Progenitor cell of endocrine pancreas (in vitro differentiated cells): ENCODE measurements at places on chromosomes 1 and 21.

DNA sequence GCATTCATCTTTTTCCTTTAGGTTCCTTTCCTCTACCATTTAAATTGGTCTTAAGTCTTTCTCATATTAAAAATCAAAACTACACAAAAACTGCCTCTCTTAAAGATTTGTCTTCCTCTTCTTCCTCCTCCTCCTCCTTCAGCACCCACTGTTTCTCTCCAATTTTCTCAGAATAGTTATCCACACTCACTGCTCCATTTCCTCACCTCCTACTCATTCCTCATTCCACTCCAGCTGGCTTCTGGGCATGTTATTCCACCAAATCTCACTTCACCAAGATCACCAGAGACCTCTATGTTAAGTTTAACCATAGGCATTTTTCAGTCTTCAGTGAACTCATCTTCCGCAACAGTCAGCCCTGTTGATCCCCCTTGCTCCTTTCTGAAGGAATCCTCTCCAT is 173.7 kb downstream of the SLC35F3 start:
- peaks cover 64% of the 10 kb centered on the region for H3K27me3 ChIP-seq
- H3K4me1 ChIP-seq: peaks cover 11% of the 10 kb centered on the region
- DNase-seq: no peak
- H3K4me3 ChIP-seq: no peak overlapping the region

DNA sequence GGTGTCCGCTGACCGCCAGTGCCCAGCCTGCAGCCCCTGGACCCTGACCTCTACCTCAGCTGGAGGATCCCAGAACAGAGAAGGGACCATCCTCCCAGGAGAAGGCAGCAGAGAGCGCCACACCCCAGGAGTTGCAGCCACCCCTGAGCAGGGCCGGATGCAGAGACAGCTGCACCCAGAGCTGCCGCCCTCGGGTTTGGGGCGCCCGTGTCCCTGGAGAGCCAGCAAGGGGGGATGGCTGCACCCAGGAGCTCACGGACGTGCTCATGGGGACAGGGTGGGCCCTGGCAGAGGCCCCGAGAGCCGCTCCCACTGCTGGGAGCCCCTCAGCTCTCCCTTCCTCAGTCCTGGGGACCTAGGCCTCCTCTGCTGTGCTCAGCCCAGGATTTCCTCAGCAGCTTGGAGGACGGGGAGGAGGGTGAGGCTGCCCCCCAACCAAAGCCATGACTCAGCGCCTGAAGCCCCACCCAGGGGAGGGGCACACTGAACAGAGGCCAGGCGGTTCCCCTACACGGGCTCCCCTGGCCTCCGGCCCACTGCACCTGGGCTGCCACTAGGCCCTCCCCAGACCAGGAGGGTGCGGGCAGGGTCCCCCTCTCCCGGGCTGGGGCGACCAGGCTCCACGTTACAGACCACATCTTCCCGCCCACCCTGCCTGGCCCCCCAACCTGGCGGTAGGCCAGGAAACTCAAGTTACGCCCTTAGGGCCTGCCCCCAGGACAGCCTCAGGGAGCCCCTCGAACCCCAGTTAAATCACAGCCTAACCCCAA is 2.2 kb downstream of the ACAP3 start:
- no peak overlapping the region for H3K27ac ChIP-seq
- DNase-seq: no peak
- H3K4me1 ChIP-seq: peaks cover 14% of the 10 kb centered on the region
- H3K36me3 ChIP-seq: no peaks in the 10 kb centered on the region
- H3K27me3 ChIP-seq: no peaks in the 10 kb centered on the region

DNA sequence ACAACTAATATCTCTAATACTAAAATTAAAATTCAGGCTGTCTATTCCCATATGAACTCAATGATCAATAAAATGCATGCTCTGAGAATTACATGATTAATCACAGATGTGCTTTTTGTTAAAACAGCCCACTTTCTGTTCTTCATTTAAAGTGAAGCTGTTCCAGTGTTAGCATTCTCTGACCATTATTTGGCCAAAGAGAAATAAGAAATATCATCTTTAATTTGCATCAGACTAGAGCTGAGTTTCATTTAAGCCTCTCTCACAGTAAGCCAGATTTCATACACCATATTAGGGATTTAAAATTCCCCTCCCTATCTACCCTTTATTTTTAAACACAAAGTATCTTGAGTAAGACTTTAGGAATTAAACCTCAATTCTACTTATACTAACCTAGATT is 261.6 kb downstream of the TPR start:
- H3K4me3 ChIP-seq: no peak overlapping the region
- H3K4me1 ChIP-seq: no peaks in the 10 kb centered on the region
- H3K27me3 ChIP-seq: no peaks in the 10 kb centered on the region
- no peak overlapping the region for H3K27ac ChIP-seq
- peaks cover 3% of the 10 kb centered on the region for H3K36me3 ChIP-seq

- no peak overlapping the region for H3K4me3 ChIP-seq
- H3K27me3 ChIP-seq: no peaks in the 10 kb centered on the region
- no peak overlapping the region for H3K27ac ChIP-seq
- H3K36me3 ChIP-seq: peaks cover 3% of the 10 kb centered on the region
- H3K4me1 ChIP-seq: no peaks in the 10 kb centered on the region
- no peak for DNase-seq
These were observed 52.1 kb downstream of the STYXL2 start for GRCh38 chr1:167145965-167146364.

- H3K27me3 ChIP-seq: no peaks in the 10 kb centered on the region
- peaks cover 26% of the 10 kb centered on the region for H3K4me1 ChIP-seq
- H3K27ac ChIP-seq: no peak overlapping the region
- H3K36me3 ChIP-seq: peaks cover 7% of the 10 kb centered on the region
These were observed 1.1 kb downstream of the CKS1B start for GRCh38 chr1:154975409-154976059.

- no peak overlapping the region for H3K27ac ChIP-seq
- no peak for DNase-seq
- H3K36me3 ChIP-seq: no peaks in the 10 kb centered on the region
- H3K27me3 ChIP-seq: no peaks in the 10 kb centered on the region
- no peak overlapping the region for H3K4me3 ChIP-seq
These were observed 106.4 kb upstream of the DPYD start for GRCh38 chr1:98027103-98027705.

DNA sequence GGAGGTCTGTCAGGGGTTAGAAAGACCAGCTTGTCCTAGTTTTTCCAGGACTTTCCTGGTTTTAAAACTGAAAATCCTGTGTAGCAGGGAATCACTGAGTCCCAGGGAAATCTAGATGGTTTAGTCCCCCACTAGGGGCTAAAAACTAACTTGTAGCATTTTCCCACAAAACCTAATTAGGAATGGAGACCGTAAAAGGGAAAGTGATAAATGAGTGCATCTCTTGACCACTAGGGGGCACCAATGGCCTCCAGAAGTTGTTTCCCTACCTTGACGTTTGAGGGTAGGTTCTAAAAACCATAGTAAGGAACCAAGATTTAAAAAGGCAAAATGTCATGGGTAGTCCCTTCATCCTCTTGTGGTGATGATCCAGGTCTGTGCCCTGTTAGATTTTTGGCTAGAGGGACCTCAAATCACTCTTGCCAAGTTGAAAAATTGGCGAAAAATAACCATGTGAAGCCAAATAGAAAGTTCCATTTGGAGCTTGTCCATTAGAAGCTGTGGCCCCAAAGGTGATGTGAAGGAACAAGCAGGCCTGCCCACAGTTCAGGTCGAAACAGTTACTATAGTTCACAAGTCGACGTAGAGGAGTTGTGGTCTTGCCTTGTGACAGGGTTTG is 24.5 kb downstream of the CLIC6 start:
- no peak for DNase-seq
- no peak overlapping the region for H3K4me3 ChIP-seq
- peaks cover 8% of the 10 kb centered on the region for H3K36me3 ChIP-seq
- no peak overlapping the region for H3K27ac ChIP-seq
